ENCODE measurements at places on chromosomes 2 and 18.

GRCh38 chr2:206993964-206994363 lies 54.6 kb downstream of the CPO start:
- no peak for DNase-seq

- no peak for DNase-seq
These were observed 143.9 kb downstream of the CAPN13 start for GRCh38 chr2:30663321-30663720.

DNA sequence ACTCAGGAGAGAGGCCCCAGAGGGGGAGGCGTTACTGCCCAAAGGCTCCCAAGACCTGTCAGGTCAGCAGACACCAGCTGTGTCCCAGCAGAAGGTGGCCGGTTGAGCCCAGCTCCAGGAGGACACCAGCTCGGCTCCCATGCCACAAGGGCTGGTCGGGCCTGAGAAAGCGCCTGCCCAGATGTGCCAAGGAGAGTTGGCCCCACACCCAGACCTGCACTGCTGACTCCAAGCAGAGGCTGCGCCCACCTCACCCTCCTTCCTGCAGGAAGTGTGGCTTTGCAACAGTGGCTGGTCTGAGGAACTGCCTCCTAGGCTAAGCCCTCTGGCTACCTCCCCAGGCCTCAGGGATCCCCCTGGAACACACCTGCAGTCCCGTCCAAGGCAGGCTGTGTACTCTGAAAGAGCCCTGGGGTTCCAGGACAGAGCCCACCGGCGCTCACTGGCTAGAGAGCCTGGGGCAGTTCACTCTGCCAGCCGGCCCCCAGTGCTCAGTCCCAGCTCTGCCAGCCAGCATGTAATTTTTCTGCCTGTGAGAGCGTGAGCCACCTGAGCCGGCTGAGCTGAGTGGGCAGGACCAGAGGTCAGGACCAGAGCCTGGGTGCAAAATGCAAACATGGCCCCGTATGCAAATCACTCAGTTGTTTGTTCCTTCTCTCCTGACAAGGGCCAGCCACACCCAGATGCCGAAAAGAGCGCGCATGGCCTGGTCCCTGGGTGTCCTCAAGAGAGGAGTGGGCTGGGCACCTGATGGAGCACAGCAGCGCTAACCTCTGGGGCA lies 36.9 kb upstream of the PTMA start:
- no peak for DNase-seq

DNA sequence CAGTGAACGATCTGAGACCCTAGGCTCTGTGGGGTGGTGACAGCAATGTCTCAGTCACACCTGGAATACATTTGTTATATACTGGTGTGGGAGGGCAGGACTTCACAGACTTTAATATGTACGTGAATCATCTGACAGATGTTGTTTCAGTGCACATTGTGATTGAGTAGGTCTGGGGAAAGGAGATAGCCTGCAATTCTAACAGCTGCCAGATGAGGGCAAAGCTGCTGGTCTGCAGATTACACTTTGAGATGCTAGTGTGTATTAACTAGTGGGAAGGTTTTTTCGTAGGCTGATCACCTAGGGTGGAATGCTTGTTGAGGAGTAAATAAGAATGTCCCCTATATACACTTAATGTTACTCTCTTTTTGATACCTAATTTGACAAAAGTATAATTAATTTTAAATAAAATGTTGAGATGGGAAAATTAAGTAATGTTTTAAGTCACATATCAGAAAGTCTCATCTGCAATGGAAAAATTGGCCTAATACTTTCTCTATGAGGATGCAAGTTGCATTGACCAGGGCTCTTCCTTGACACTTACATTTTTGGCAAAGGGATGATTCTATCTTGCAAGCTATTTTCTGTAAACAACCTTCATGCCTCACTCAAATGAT lies 496.9 kb upstream of the HNMT start:
- peak; percentile 18 for DNase-seq

- no peak for DNase-seq
These were observed 150.4 kb downstream of the ZFP36L2 start for GRCh38 chr2:43075811-43076585.

DNA sequence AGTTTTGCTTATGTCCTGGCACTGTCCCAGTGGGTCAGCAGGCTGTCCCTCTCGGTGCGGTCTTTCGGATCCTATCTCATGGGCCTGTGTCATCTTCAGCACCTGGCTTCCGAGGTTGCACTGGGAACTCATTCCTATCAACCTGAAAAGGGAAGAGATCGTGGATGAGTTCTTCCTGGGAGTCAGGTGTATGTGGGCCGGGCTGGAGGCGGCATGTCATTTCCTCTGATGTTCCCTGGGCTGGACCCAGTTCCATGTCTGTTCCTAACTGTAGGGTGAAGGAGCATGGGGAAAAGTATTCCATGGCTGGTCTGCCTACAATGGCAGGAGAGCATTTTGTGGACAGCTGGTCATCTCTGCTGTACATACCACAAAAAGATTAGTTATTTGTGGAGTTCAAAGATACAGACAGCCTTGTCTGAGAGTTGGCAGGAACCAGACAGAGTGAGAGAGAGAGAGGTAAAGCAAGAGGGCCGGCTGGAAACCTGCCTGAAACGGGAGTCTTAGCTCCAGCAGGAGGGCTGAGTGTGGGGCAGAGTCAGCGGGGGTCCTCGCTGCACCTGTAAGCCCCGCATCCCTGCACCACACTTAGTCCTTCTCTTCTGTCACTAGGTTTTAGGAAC lies 25.2 kb downstream of the FAM228A start:
- DNase-seq: no peak

DNA sequence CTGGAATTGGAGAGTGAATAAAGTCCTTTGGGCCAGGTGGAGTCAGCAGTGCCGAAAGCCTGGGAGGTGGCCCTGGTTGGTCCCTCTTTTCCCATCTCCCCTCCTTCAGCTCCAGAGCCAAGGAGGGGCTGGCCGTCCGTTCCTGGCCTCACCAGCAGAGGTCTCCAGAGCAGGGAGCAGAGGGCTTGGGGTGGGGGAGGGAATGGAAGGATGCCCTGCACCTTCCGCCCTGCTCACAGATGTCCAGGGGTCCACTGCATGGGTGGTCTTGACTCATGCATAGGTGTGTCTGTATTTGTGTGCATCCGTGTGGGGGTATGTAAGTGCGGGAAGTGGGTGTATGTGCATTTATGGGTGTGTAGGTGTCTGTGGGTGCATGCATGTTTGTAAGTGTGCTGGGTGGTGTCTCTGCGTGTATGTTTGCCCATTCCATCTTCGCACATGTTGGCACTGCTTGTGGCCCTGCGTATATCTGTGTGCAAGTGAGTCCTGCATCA lies 201.8 kb downstream of the ZFP36L2 start:
- DNase-seq: peak; percentile 49

DNA sequence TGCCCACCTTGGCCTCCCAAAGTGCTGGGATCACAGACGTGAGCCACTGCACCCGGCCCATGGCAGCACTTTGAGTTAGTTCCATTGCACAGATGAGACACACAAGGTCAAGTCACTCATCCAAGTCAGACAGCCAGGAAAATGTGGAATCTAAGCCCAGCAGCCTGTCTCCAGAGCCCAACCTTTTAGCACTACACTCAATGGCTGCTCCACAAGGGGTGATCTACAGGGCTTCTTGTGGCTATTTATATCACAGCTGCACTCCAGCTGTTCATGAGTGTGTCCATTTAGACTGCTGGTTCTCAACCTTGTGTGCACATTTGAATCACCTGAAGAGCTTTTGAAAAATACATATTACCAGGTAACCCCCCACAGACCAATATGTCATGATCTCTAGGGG lies 72.9 kb upstream of the RPL31 start:
- no peak for DNase-seq

- no peak for DNase-seq
These were observed 193.2 kb upstream of the MEX3C start for GRCh38 chr18:51390702-51391101.

DNA sequence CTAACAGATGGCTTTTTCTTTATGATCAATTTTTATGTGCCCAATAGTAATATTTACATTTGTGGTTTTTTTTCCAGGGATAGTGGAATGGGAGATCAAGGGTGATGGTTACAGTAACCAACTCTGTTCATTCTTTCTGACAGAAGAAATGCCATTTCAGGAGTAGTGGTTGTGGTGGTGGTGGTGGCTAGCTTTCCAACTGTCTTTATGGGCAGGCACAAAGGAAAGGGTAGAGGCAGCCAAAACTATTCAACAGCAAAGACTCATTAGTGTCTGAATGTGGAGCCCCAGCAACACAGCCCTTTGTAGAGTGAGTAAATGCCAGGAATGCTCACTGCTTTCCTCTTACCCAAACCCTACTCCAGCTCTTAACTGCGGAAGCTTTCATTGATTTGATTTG lies 227.7 kb downstream of the RND3 start:
- no peak for DNase-seq

DNA sequence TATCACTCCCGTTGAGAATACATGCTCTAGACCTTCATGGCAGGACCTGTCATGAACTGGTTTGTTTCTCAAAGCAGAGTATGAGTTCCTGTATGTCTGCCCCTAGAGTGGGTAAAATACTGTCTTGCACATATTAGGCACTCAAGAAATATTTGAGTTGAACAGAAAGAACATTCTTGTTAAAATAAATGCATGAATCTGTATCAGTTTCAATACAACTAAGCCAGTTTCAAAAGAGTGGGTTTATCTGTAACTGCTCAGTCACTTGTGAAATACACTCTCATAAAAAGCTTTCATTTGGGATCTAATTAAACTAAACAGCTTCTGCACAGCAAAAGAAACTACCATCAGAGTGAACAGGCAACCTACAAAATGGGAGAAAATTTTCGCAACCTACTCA lies 69.2 kb downstream of the RFTN2 start:
- no peak for DNase-seq

- DNase-seq: no peak
These were observed 27.8 kb upstream of the SERTAD2 start for GRCh38 chr2:64681479-64681967.

GRCh38 chr2:10448576-10449485 lies 704 bp upstream of the ODC1 start:
- peak; percentile 95 for DNase-seq

DNA sequence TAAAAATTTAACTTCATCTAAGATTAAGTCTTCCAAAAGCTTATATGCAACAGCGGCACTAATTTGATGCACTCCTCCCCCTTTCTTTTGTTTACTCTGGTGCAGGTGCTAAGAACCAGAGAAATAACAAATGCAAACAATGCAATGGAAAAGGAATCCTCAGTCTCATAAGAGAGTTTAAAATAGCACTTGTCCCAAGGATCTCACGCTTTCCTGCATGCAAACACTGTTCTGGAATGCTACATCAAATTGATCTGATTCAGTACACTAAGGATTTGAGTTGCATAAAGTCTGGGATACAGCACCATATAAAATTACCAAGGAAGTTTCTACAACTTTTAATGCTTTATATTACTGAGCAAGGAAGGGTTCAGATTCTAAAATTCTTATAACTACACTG lies 50.5 kb downstream of the SEPTIN10 start:
- no peak for DNase-seq

- no peak for DNase-seq
These were observed 32.2 kb upstream of the LPIN2 start for GRCh38 chr18:3044931-3045698.

DNA sequence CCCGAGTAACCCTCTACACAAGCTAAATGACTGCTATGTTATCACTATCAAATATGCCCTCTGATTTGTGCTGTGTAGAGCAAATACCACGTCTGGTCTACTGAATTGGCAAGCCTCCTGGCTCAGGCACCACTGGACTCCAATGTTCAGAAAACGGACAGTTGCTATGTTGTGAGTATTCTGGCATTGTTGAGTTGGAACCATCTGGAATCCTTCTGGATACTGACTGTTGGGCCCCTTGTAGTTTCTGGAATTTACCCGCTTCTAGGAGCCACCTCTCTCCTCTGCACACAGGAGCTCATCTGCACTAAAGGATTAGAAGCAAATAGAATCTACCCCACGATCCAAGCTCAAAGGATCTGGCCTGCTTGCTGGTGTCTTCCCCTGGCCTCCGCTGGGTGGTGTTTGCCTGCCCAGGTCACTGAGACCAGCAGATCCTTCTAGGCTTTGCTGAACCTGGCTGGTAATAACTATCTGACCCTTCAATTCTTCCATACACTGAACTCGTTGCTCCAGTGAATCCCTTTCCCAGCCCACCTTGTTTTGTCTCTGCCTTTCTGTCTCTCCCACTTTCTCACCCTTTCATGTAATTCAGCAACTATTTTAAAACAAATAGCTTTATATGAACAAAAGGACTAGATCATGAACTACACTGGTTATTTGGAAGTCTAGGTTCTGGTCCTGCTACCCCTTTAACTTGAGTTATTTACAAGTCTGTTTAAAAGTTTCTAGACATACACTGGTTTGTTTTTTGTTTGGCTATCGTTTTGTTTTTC lies 2.1 kb upstream of the HAAO start:
- DNase-seq: no peak

DNA sequence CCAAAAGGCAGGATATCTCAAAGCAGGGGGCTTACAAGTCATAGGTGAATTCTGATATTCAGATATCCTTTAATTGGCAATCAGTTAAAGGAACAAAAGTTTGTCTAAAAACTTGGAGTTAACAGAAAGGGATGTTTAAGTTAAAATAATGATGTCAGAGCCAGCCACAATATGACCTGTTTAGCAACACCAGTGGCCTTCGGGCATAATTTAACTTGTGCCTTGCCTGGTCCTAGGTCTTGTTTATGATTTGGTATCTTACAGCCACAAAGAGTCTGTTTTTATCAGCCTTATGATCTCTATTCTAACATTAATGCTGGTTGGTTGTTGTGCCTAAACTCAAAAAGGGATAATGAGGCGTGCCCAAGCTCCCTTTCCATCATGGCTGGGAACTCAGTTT lies 252.9 kb downstream of the RNF152 start:
- no peak for DNase-seq

DNA sequence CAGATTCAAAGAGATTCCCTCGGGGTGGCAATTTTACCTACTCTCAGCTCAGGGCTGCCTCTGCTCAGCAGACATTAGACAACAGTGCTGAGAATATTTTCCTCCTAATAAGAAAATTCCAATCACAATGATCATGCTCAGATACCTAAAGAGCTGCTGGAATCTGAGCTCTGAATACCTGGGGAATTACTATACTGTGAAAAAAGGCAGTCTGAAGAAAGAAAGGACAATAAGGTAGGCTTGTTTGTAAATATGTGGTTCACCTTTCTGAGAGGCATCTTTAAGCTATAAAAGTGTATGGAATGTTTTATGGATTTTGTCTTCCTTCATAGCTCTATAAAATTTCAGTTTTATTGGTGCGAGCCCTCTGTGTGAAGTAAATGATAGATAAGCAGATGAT lies 34.2 kb upstream of the FAM98A start:
- DNase-seq: no peak

DNA sequence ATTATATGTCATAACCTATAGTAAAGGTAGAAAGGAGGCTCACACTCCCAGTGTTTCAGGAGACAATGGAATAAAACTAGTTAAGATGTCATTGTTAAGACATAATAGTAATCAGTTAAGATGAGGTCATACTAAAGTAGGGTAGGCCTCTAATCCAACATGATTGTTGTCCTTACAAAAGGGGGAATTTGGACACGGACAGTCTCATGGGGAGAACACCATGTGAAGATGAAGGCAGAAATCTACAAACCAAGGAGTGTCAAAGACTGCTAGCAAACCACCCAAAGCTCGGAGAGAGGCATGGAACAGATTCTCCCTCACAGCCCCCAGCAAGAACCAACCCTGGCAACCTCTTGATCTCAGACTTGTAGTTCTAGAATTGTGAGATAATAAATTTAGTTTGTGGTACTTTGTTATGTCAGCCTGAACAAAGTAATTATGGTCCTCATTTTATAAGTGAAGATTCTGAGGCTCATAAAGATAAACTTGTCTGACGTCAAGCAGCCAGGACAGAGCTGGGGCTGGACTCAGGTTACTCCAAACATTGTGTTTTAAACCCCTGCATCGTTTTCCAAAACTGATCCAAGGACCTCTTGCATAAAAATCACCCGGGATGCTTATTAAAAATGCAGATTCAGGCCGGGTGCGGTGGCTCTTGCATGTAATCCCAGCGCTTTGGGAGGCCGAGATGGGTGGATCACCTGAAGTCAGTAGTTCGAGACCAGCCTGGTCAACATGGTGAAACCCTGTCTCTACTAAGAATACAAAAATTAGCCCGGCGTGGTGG lies 47.8 kb downstream of the CCDC195 start:
- DNase-seq: no peak
